ENCODE measurements at places on chromosomes 16 and 17. TPM values are rescaled to one million over a fixed set of nuclear protein-coding genes. Genes with fewer than 3 reads are reported as not detected.

C1QTNF8 gene
- not detected for total RNA-seq

SCNN1G gene
- not detected for total RNA-seq

SLC52A1 gene
- total RNA-seq: 0.31 TPM

DNA sequence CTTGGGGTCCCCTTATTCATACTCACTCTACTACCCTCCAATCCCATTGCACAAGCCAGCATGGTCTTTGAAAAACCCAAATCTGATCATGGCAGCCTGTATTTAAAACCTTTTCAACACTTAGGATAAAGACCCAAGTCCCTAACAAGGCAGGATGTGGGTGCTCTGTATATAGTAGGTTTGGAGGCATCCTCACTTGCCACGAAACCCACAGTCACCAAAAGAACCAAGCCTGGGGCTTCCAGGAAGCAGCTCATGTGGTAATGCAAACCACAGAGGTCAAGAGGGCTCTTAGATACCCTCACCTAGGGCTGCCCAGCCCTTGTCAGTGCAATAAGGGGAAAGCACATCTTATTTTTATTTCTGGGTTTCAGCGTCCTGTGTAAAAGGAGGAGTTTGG lies 218.6 kb upstream of the ASIC2 start:
- DNase-seq: no peak

DNA sequence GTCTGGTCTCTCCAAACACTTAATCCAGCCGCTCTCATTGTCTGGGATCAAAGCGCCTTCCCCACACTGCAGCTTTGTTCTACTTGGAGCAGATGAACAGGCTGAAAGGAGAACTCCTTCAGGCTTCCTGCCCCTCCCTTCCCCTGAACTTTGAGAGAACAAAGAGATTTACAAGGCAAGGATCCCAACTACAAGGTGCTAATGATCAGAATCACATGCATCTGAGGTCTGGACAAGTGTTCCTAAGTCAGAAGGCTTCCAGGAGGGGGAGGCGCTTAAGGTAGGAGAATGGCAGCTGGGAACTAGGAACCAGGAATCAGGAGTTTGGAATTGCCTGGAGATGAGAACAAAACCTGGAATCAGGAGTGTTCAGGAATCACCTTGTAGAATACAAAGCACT lies 606.3 kb upstream of the CDH11 start:
- no peak for DNase-seq
